ENCODE measurements at places on chromosomes 5 and 9.

GRCh38 chr9:120764476-120764875, 28.7 kb downstream of the FBXW2 start:
- DNase-seq: no peak

- no peak for DNase-seq
Measured at GRCh38 chr9:98101416-98101815, 17.6 kb downstream of the TRIM14 start.

DNA sequence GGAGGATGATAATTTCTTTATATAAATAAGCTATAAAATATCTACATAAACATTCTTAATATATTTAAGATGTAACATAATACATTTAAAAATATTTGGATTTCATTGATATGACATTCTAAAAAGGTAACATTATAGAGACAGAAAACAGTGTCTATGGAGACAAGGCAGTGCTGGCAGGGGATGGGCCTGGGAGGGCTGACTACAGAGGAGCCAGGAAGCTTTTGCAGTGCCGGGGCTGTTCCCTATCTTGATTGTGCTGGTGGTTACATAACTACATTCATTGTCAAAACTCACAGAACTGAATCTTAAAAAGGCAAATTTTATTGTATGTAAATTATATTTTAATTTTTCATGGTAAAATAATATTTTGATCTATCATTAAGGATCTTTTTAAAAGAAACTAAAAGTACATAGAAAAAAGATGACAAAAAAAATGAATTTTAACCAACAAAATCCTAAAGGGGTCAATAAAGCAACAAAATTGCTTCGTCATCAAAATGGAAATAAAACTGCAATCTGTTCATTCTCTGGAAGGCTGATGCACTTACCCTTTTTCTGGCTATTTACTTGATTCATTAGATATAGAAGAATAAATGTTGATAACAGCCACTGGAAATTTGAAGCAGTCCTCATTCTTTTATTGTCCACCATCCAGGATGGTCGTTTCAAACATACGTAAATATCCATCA, 26.3 kb downstream of the LIFR start:
- DNase-seq: no peak

DNA sequence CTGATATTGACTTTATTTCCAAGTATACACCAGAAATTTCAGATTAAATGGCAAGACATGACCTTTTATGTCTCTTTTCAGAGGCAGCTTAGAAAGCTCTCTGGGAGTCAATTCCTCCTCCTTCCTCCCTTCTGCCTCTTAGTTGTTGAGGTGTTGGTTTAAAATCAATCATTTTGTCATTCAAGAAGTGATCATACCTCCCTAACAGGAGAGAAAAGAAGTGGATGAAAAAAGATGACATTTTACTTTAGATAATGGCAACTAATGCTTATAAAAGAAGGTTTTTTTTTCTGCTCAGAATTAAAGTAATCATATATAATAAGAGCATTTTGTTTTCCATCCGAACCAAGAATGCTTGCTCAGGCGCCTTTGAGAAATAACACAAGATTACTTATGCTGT, 448.7 kb downstream of the CTNND2 start:
- DNase-seq: no peak

GRCh38 chr9:70494221-70494620, 79.8 kb upstream of the KLF9 start:
- DNase-seq: no peak

DNA sequence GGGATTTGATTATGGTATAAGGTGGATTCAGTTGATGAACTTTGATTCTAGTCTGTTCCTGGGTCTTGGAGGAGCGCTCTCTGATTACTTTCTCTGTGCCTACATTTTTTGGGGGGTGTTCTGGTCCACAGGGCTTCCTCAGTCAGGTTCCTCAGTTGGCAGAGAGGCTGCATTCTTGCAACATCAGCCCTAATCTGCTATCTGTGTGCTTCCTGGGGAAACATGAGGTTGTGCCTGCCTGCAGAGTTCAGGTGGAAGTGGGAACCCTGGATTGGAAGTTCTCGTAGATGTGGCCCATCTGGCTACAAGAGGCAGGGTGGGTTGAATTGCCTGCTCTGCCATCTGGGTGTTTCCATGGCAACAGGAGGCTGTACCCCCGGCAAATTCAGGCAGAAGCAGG, 24.5 kb downstream of the POLK start:
- no peak for DNase-seq

GRCh38 chr9:134283111-134283515, 43.1 kb upstream of the RXRA start:
- no peak for DNase-seq

DNA sequence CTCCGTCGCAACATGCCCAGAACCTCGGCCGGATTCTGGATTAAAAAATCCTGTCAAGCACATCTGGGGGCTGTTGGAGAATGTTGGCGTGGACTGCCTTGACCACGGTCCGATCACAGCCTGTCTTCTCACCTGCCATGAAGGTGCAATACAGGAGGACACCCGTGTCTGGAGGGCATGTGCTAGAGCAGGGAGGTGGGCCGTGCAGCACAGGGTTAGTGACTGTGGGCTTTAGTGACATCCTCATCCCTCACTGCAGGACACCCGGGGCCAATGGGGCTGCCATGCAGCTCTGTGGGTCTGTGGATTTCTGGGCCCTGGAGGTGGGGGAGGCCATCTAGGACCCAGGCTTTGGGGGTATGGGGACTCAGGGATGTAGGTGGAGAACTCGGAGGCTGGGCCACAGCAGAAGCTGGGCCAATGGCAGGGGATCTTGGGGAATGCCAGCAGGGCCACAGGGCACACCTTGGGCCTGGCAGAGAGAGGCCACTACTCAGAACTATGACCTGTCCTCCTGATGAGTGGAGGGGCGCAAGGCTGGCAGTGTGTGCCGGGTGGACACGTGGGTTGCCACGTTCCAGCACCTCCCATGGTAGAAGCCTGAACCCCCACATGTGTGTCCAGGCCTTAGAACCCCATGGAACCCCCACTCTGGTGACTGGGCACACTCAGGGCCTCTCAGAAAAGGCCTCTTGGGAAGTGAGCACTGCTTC, 23.3 kb downstream of the ZDHHC11B start:
- DNase-seq: no peak

DNA sequence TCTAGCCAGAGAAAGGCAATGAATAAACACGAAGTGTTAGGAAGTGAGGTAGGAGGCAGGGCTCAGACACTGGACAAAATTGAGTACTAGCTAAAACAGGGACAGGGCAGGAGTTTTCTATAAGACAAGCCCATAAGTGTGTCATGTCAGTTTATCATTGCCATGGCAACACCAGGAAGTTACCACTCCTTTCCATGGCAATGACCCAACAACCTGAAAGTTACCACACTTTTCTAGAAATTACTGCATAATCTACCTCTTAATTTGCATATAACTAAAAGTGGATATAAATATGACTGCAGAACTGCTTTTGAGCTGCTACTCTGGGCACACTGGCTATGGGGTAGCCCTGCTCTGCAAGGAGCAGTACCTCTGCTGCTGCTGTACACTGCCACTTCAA, 442.5 kb upstream of the COX7C start:
- DNase-seq: no peak

DNA sequence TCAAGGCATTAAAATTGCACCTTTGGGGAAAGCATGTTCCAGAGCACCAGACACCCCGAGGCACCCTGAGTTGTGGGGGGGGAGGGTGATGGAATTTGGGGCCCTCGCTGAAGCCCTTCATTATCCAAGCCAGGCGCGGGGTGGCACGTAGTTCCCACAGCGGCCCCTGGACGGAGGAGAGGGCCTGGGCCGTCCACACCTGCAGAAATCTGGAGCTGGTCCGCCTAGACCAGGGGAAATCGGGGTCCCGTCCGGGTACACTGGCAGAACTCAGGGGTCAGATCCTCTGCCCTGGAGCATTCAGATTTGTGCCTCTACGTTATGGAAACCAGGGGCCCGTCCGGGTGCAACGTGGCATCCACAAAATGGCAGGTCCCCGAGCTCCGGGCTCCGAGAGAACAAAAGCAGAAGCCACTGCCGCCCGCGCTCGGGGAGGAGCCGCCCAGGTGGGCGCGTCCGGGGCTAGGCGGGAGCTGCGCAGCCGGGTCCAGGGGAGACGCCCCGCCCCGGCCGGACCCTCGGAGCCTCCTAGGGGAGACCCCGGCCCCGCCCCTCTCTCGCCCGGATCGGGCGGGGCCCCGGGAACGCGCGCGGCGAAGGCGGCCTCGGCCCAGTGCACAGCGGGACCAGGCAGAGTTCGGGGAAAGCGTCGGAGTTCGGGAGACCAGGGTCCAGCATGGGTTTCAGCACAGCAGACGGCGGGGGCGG, at the start of gene PLEKHG4B:
Gene PLEKHG4B (plus strand): TSS at position 613 of the 708 bp plus-strand sequence. CDS start 64 bp downstream, at position 677.
- no peak for DNase-seq

DNA sequence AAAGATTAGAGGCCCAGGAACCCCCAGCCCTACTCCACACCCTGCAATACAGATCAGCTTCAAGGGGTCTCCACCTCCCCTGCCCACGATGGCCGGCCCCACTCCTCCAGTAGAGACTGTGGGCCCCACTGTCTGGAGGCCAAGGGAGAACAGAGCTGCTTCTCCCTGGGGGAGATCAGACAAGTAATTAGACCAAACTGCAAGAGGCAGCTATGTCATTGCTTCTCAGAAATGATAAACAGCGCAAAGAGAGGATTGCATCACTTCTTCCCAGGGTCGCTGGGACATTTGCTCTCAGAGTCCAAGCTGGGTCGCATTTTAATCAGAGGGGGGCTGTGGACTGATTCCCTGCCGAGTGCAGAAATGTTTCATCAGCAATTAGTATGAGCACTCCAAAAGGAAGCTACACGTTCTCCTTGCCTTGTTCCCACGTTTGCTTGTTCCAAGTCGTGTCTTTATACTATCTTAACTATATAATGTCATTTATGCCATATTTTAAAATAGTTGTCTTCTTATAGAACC, 59.9 kb downstream of the ROPN1L start:
- DNase-seq: no peak

DNA sequence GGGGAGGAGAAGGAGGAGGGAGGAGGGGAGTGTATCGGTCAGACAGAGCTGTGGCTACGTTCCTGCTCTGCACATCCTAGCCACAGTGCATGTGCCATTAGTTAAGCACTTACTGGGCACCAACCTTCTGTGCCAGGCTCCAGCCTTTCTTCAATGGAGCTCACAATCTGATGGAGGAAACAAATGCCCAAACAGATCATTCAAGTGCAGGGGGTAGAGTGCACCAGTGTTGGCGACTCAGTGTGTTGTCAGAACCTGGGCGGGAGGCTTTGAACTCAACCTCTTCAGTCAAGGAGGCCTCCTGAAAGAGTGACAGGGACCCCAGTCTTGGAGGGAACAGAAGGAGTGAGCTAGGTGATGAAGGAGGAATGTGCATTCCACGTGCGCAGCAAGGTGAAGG, 51.9 kb upstream of the SHB start:
- DNase-seq: no peak

DNA sequence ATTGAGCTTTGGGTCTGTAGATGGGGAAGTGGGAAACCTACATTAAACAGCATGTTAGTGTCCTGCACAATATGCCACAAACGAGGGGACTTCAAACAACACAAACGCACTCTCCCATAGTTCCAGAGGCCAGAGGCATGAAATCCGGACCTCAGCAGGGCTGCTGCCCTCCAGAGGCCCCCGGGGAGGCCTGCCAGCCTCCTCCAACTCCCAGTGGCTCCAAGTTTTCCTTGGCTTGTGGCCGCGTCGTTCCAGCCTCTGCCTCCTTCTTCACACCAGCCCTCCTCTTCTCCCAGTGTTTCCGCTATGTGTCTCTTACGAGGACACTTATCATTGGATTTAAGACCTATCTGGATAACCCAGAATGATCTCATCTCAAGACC, 13.3 kb upstream of the COL5A1 start:
- DNase-seq: no peak

GRCh38 chr9:114629563-114630090, 18.5 kb downstream of the TMEM268 start:
- DNase-seq: no peak

- no peak for DNase-seq
Measured at GRCh38 chr9:131584858-131585257, 39.5 kb downstream of the PRRT1B start.

- DNase-seq: no peak
Measured at GRCh38 chr5:56457887-56458812, 225.0 kb upstream of the ANKRD55 start.

DNA sequence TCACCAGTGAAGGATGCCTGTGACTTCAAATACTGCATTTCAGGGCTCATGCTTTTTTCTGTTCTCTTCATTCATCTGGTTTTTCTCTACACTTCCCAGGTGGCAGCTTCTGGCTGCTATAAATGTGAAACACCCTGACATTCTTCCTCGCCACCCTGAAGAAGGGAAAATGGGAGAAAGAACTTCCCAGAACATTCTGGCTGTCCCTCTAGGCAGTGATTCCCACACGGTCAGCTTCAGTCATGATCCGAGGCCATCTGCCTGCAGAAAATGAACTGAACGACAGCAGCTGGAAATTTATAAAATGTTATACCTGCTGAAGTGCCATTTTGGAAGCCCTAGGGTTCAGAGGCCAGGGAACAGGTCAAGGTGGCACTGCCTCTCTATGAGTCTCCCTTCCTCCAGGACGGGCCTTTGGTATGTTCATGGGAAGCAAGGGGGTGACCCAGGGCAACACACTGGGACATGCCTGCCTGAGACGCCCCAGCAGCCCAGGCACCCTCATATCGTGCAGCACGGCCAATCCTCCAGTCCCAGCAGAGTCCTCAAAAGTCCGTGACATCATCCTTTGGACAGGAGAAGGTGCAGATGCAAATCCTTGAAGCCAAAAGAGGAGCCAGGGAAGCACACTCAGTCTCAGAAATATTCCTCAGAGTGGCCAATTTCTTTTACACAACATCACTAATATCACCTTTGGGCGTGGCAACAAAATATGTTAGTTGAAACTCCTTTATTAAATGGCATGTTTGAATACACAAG, 107.1 kb downstream of the SEMA5A start:
- no peak for DNase-seq

DNA sequence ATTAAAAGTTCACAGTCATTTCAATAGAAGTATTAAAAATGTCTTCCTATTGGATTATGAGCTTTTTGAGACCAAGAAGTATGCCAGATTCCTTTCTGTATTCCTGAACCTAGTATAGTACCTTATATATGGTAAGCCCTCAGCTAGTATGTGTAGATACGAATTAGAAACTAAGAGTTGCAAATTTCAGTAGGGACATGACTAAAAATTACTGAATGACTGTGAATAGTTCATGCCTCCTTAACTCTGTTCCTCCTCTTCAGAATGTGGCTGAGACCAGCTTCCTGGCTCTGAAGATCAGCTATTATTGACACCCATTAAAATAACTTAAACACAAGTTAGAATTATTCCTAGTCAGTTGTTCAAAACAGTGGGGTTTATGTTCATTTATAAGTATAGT, 19.7 kb downstream of the KDM3B start:
- no peak for DNase-seq

DNA sequence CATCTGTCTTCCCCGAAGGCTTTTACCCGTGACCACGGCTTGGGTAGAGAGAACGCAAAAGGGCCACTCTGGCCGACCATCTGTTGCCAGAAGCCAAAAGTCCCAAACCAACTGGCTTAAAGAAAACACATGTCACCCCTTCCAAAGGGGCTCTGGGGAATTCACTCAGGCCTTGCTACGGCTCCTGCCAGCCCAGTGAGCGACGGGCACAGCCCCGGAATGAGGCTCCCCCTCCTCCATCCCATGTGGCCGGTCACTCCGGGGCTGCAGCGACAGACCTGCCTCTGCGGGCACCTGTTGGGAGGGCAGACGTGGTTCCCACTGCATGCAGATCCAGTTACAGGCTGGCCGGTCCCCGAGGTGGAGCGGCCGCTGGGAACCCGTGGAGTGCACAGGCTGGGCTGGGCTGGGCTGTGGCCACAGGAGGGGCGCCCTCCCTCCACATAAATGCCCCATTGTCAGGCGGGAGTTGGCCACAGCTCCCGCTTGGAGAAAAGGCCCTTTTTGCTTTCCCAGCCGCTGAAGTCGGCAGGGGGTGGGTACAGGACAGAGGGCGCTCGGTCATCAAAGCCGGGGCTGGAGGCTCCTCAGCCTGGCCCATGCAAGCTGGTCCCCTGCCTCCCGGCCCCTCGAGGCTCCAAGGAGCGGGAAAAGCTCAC, 19.9 kb downstream of the NOTCH1 start:
- no peak for DNase-seq

All from stimulated activated CD4-positive, alpha-beta T cell treated with anti-CD3 and anti-CD28 coated beads, Interleukin-1b, Interleukin-23, amount 100 ng/mL, for 1 hour (primary cell).